ENCODE measurements at places on chromosomes 6 and 20. TPM values are rescaled to one million over a fixed set of nuclear protein-coding genes. Genes with fewer than 3 reads are reported as not detected.

ALDH5A1 gene
- polyA plus RNA-seq: 2.2 TPM

KCNG1 gene
- 15.3 TPM for polyA plus RNA-seq

GNMT gene
- polyA plus RNA-seq: 0.67 TPM

ZSCAN9 gene
- 5.5 TPM for polyA plus RNA-seq

OR11A1 gene
- not detected for polyA plus RNA-seq

CNBD2 gene
- 13.5 TPM for polyA plus RNA-seq

PACRG gene
- 0.39 TPM for polyA plus RNA-seq

DPPA5 gene
- polyA plus RNA-seq: not detected

POU5F1 gene
- 0.55 TPM for polyA plus RNA-seq

CNKSR3 gene
- polyA plus RNA-seq: 12.9 TPM

MAPK13 gene
- 53.3 TPM for polyA plus RNA-seq

CPNE5 gene
- 0.73 TPM for polyA plus RNA-seq

CYP24A1 gene
- polyA plus RNA-seq: 0.39 TPM

HSPA1L gene
- 0.42 TPM for polyA plus RNA-seq

C6orf141 gene
- 4.9 TPM for polyA plus RNA-seq

CENPW gene
- polyA plus RNA-seq: 62.3 TPM

FOXQ1 gene
- 8.7 TPM for polyA plus RNA-seq

RPN2 gene
- polyA plus RNA-seq: 41.5 TPM
